NCI-H1417 treated with DMSO at 0.1 percent for 48 hours (cell line): ENCODE measurements at places on chromosomes 5 and 9.

DNA sequence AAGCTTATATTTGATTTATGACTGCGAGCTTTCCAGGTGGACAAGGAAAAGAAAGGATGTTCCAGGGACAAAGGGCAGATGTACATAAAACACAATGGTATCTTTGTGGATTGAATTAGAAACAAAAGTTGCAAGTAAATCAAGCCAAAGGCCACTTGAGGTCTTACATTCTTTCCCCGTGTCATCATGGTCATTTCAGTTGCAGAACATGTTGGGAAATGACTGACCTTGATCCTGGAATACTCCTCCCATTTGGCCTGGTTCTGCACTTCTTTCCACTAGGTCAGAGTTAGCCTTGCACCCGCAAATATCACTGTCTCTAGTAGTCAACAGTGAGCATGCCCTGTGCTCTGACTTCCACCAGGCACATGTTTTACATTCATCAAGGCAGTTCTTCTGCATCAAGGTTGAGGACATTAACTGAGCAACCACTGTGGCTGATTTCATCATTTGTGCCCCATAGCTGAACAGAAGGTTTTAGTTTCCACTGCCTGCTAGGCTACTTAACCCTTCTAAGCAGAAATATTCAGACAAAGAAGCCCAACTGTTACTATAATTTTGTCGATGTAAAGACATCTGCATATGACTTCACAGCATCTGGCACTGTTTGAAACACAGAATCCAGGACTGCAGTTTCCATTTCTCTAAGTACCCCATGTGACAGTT, 1161.7 kb upstream of the DMAC1 start:
- no peak for DNase-seq

- DNase-seq = no peak
These were observed 16.5 kb downstream of the ASS1 start for GRCh38 chr9:130461218-130461630.

DNA sequence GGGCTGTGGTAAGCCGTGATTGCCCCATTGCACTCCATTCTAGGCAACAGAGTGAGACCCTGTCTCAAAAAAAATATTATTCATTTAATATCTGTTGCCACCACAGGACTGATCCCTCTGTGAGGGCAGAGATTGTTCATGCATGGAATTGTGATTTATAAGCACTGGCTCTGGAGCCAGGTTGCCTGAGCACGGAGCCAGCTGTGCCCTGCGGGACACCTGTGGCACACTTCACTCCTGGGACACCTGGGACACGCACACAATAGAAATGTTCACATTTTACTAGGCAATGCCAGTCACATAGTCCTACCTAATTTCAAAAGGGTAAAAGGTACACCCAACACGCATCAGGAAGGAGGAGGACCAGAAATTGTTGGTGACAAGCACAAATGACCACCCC, 83.0 kb upstream of the GABRP start:
- DNase-seq = no peak

DNA sequence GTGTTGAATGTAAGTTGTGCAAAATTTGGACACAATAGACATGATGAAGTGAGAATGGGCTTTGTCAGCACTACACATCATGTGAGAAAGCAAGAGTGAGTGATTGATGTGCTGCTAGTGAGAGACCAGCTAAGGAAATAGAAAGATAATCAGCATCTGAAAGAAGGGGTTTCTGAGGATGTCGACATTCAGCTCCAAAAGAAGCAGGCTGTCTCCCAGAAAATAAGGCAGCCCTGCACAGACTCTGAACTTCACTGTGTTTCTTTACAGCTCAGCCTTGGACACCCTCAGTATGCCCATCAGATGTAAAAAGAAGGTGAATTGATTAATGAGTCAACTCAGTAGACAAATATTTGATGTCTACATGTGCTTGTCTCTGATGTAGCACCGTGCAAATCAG, 80.8 kb upstream of the ADCY2 start:
- DNase-seq = no peak

DNA sequence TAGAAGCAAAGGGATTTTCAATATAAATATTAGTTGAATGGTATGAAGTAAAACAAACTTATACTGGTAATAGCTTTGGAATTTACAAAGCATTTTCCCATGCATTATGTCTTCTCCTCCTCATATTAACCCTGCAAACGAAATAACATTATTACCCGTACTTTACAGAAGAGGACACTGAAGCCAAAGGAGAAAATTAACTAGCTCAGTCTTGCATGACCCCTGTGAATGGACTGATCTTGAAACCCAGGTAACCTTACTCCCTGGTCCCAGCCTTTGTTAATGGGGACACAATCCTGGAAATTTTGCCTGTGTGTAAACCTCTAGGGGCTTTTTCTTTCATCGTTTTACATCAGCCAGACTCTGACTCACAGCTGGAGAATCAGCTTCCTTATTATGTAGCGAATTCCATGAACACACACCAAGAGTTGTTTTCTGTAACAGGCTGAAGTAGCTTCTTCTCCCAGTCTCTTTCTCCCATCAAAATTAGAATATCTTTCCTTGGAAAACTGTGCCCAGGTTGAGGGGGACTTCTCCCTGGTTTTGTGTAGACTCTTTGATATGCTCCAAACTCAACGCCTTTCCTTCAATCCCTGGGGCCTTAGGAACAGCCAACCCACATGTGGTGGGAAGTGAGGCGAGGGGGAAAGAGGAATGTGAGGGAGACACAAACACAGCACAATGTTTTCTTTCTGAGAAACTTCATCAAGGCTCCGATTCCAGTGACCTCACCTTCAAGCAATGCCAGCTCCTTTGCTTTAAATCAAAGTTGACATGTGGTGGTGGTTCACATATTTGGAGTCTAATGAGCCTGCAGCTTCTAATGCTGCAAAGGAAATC, 480.9 kb upstream of the PAPPA start:
- no peak for DNase-seq

DNA sequence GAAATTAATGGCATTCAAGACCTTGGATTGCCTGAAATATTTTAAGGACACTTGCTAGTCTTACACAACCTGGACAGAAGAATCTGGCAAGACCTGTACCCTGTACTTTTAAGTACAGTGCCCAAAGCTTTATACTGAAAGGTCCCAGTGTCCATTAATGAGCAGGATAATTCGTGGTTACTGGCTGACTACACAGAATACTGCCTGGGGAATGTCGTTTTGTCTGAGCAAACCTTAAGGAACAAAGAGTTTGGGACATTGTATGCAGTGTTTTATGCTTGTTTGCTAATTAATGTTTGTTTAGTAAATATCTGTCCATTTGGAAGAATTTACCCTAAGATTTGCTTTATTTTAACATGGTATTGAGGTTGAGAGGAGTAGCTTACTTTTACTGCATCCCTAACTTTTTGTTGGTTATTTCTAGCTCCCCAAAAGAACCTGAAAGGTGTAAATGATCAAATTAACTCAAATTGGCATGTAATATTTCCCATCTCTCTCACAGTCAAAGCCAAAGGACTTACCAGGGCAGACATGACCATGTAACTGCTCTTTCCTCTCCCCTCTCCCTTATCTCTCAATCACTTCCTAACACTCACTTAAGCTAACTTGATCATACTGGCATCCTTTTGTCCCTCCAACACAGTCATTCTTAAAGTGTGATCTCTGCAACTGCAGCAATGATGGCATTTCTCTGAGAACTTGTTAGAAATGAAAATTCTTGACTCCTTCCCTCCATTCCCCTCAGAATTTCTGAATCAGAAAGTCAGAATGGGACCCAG, 15.7 kb downstream of the RANBP3L start:
- no peak for DNase-seq

- DNase-seq = no peak
These were observed 127.1 kb downstream of the ZNF354C start for GRCh38 chr5:179187229-179187678.

- DNase-seq = no peak
These were observed 250.6 kb downstream of the PAPPA start for GRCh38 chr9:116404228-116404627.

DNA sequence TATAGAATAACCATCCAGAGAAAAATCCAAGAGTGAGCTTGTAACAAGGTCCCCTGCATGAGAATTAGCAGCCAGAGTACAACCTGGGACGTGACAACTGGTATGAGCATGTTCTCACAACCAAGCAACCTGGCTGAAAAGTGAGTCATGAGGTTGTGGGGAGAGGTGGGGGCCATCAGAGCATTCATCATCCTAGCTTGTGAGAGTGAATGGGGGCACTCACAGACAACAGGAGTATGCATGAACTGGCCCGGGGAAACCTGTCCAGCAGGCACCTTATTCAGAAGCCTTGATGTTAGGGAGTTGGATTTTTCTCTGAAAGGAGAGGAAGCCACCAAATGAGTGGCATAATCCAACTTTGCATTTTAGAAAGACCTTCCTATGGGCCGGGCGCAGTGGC, 113.0 kb downstream of the FRMD3 start:
- DNase-seq = no peak

DNA sequence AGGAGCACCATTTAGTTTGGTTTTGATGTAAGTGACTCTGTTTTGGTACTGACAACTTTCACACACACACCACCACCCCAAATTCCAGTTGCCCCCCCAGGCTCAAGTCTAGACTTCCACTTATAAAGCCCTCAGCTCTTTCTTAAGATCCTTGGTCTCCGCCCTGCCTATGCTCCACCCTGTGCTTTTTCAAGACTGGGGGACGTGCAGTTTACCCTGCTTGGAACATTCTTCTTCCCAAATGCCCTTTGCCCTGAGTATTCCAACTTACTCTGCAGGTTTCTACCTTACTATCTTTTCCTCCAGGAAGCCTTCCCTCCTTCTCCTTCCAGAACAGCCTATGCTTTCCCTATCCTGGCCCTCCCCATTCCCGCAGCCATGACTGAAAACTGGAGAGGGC, 1.5 kb upstream of the TRIM14 start:
- DNase-seq = no peak

DNA sequence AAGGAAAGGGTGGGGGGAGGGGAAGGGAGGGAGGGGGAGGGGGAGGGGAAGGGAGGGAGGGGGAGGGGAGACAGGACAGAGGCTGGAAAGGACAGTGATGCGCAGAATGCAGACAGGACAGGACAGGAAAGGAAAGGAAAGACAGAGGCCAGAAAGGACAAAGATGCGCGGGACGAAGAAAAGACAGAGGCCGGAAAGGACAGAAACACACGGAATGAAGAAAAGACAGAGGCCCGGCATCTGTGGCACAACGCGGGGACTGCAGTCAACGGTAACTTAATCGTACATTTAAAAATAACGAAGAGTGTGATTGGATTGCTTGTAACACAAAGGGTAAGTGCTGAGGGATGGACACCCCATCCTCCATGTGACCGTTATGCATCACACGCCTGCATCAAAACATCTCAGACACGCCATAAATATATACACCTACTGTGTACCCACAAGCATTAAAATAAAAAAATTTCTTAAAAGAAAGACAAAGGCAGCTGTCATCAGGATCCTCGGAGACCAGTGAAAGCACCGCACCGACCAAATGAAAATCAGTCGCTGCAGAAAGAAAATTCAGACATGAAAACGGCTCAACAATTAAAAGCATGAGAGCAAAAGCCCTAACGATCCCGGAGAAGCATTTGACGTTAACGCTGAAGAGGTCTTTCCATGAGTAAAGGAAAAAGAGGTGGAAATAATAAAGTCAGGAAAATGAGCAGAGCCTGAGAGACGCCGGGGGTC, 52.9 kb upstream of the EXOC3 start:
- DNase-seq = no peak

- no peak for DNase-seq
These were observed 4.2 kb downstream of the FREM1 start for GRCh38 chr9:14906000-14906399.

DNA sequence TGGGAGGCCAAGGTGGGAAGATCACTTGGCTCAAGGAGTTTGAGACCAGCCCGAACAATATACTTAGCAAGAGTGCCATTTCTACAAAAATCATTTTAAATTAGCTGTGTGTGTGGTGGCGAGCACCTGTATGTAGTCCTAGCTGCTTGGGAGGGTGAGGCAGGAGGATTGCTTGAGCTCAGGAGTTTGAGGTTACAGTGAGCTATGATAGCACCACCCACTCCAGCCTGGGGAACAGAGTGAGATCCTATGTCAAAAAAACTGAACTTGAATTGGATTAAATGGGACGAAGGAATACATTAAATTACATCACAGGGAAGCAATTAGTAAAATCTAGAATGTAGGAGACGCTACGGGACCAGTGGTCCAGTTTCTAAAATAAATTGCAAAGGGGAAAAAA, 6.4 kb upstream of the ETF1 start:
- DNase-seq = no peak

DNA sequence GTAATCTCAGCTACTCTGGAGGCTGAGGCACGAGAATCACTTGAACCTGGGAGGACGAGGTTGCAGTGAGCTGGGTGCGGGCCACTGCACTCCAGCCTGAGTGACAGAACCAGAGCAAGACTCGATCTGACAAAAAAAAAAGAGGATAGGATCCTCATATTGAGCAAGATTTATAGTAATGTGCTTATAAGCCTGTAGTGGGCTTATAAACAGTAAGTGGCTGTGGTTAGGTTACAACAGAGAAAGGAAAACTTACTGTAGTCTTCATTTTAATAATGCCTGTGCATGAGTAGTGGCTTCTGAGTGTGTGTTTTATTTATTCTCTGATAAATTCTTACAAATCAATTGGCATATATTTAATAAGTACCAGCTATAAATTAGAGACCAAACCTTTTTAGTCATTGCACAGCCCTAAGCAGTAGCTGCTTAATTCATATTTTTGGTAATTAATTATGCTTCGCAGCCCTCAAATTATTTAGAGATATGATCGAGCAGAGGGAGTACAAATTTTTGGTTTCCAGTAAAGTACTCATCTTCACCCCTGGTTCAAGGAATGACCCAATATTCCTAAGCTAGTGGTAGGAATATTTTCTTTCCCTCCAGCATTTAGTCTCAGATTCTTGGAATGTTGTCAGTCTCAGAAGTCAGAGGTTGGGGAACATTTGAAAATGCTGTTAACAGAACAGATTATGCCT, 73.8 kb upstream of the KLF9 start:
- no peak for DNase-seq

DNA sequence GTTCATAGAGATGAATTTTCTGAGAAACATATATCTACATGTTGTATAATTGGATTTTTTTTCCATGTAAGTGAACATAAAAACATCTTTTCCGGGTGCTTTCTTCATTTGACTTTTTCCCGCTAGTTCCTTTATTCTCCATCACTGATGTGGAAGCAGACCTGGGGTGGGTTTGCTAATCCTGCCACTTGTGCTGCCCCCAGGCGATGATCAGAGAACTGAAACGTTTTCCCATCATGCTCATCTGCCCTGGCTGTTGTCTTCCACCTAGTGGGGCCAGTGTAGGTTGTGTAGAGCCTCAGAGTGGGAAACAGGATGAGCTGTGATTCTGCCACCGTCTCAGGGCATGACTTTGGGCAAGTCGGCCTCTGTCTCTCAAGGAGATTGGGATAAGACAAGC, 34.2 kb upstream of the TGFBR1 start:
- DNase-seq = no peak

- no peak for DNase-seq
These were observed 56.0 kb upstream of the UBTD2 start for GRCh38 chr5:172339264-172340180.
